ENCODE measurements at places on chromosomes 2 and 18. TPM values are rescaled to one million over a fixed set of nuclear protein-coding genes. Genes with fewer than 3 reads are reported as not detected.
A peak's percentile ranks its signal among the peaks of the same experiment; 100 is the strongest.

GRCh38 chr2:197090742-197091367 lies 164.3 kb upstream of the PGAP1 start:
- no peaks in the 10 kb centered on the region for H3K27me3 ChIP-seq
- no peak overlapping the region for H3K27ac ChIP-seq
- no peaks in the 10 kb centered on the region for H3K36me3 ChIP-seq
- no peak overlapping the region for H3K4me3 ChIP-seq

The FAHD2B gene
- total RNA-seq: 10.1 TPM

- H3K27ac ChIP-seq: no peak overlapping the region
- H3K4me3 ChIP-seq: no peak overlapping the region
- no peaks in the 10 kb centered on the region for H3K36me3 ChIP-seq
Observed at GRCh38 chr2:138298900-138299299, 202.7 kb upstream of the SPOPL start.

- H3K36me3 ChIP-seq: no peaks in the 10 kb centered on the region
- H3K4me3 ChIP-seq: peak overlapping the region; percentile 97
- DNase-seq: no peak
Observed at GRCh38 chr2:120012363-120012762, 514 bp upstream of the EPB41L5 start.

DNA sequence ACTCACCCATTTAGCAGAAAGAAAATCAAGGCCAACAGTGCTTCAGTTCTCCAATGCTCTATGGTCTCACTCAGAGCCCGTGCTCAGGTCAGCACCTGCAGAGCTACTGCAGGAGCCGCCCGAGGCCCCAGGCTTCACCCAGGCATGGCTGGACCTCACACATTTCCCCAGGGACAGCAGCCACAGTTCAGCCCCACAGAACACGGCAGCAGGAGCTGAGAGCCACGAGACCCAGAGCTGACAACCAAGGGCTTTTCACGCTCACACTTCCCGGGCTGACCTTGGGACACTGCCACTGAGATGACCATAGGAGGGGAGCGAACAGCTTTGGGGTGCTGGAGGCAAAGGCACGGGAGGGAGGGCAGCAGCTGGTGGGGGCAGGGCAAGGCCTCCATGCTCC lies 4.2 kb downstream of the TMEM18 start:
- H3K27ac ChIP-seq: no peak overlapping the region
- H3K27me3 ChIP-seq: no peaks in the 10 kb centered on the region
- no peaks in the 10 kb centered on the region for H3K36me3 ChIP-seq
- H3K4me1 ChIP-seq: no peaks in the 10 kb centered on the region
- H3K4me3 ChIP-seq: no peak overlapping the region

DNA sequence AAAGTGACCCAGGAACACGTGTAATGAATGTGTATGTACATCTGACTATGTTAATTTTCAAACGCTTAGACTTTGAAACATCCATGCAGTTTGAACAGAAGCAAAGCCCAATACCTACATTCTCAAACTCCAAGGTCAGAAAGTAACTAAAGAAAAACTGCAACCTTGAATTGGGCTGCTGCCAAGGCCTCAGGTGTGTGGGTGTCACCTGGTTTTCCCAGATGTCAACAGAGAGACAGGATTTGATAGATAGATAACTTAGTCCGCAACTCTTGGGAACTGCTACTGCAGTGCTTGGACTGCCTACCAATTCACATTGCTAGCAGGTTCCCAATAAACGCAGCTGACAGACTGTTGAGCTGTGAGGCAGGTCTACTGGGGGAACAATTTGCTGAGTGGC lies 78.7 kb upstream of the PAPOLG start:
- H3K36me3 ChIP-seq: no peaks in the 10 kb centered on the region
- no peak for DNase-seq
- no peaks in the 10 kb centered on the region for H3K27me3 ChIP-seq

DNA sequence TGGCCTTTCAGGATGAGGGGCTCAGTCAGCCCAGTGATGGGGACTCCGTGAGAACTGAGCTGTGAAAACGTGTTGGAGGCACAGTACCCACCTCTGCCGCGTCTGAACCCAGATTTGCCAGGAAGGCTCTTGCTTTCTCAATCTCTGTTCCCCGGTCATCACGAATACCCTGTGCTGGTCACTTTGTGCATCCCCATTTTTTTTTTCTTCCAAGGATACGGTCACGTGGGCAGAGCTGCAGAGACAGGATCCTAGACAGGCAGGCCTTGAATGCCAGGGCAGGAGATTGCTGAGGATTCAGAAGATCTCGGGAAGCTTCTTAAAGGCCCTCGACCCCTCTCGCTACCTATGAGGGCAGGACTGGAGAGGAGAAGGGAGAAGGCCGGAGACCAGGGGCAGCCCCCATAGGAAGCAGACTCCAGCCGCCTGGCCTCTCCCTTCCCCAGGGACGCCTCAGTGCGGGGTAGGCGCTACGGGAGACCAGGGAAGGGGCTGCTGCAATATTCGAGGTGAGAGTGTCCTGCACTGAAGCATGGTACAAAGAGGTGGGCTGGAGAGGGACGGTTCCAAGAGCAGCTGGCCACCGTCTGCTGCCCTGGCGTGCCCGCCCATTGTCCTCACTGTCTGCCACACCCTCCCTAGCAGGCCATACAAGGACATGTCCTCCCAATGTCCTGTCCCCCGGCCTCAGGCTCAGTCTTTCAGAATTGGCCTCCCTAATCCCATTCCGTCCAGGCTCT lies 29.0 kb upstream of the TAF1B start:
- no peaks in the 10 kb centered on the region for H3K36me3 ChIP-seq
- H3K4me3 ChIP-seq: peak overlapping the region; percentile 17
- H3K27ac ChIP-seq: no peak overlapping the region
- no peak for DNase-seq
- peaks cover 3% of the 10 kb centered on the region for H3K4me1 ChIP-seq

The ALK gene
- 0.14 TPM for total RNA-seq

DNA sequence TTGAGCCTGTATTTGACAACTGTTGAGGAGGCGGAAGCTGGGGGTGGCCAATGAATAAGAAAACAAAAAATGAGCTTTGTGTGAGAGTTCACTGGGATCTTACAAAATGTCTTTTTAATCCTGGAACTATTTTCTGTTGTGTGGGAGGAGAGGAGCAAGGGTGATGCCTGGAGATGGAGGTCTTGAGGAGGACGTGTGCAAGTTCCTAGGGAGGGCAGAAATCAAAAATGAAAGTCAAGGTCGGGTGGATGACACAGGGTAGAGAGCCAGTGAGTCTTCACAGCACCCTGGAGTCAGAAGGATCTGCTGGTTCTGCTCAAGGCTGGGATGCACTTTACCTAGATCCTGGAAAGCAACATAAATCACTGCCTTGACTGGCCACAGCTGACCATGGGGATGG lies 180.3 kb upstream of the PKDCC start:
- no peaks in the 10 kb centered on the region for H3K4me1 ChIP-seq
- H3K27ac ChIP-seq: no peak overlapping the region
- H3K36me3 ChIP-seq: no peaks in the 10 kb centered on the region
- DNase-seq: no peak
- H3K4me3 ChIP-seq: no peak overlapping the region
- H3K27me3 ChIP-seq: no peaks in the 10 kb centered on the region

The ASAP2 gene
- 7.4 TPM for total RNA-seq

The HOXD9 gene
- 0.47 TPM for total RNA-seq

GRCh38 chr2:134333646-134334189 lies 79.8 kb downstream of the MGAT5 start:
- H3K27me3 ChIP-seq: no peaks in the 10 kb centered on the region
- H3K27ac ChIP-seq: no peak overlapping the region
- H3K4me3 ChIP-seq: no peak overlapping the region
- H3K36me3 ChIP-seq: no peaks in the 10 kb centered on the region

- no peak overlapping the region for H3K4me3 ChIP-seq
- H3K27ac ChIP-seq: no peak overlapping the region
- no peaks in the 10 kb centered on the region for H3K27me3 ChIP-seq
- DNase-seq: no peak
- H3K4me1 ChIP-seq: peaks cover 18% of the 10 kb centered on the region
Observed at GRCh38 chr2:43481927-43482542, 113.8 kb downstream of the THADA start.

GRCh38 chr2:7070483-7070882 lies 153.3 kb downstream of the RNF144A start:
- no peaks in the 10 kb centered on the region for H3K27me3 ChIP-seq
- no peak overlapping the region for H3K27ac ChIP-seq
- H3K4me3 ChIP-seq: no peak overlapping the region
- no peak for DNase-seq
- H3K4me1 ChIP-seq: no peaks in the 10 kb centered on the region
- H3K36me3 ChIP-seq: no peaks in the 10 kb centered on the region

The BBS5 gene
- 5.8 TPM for total RNA-seq

The GALNT14 gene
- total RNA-seq: 2.6 TPM

GRCh38 chr2:215557701-215558100 lies 121.8 kb upstream of the FN1 start:
- no peaks in the 10 kb centered on the region for H3K4me1 ChIP-seq
- no peaks in the 10 kb centered on the region for H3K36me3 ChIP-seq

DNA sequence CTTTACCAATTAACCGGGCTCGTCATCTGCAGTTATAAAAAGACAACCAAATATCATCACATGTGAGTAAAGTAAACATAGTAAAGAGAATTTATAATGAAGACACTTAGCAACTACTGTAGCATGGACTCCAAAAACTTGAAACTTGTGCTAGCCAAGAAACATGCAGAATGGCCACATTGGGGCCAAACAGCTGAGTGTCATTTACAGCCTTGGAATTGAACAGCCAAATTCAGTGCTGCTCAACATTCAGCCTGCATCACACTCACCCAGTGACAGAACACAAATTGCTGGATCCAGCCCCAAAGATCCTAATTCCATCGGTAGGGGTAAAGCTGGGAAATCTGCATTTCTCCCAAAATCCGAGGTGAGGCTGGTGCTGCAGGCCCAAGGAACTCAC lies 224.8 kb upstream of the GYPC start:
- no peaks in the 10 kb centered on the region for H3K27me3 ChIP-seq
- no peaks in the 10 kb centered on the region for H3K4me1 ChIP-seq
- H3K4me3 ChIP-seq: no peak overlapping the region
- no peaks in the 10 kb centered on the region for H3K36me3 ChIP-seq
- no peak overlapping the region for H3K27ac ChIP-seq

The CNOT9 gene
- 14.8 TPM for total RNA-seq

The CTDP1 gene
- total RNA-seq: 10.7 TPM

The ANKRD30B gene
- not detected for total RNA-seq

GRCh38 chr2:134247679-134248078 lies 6.2 kb upstream of the MGAT5 start:
- H3K36me3 ChIP-seq: no peaks in the 10 kb centered on the region
- peaks cover 4% of the 10 kb centered on the region for H3K4me1 ChIP-seq
- no peaks in the 10 kb centered on the region for H3K27me3 ChIP-seq

DNA sequence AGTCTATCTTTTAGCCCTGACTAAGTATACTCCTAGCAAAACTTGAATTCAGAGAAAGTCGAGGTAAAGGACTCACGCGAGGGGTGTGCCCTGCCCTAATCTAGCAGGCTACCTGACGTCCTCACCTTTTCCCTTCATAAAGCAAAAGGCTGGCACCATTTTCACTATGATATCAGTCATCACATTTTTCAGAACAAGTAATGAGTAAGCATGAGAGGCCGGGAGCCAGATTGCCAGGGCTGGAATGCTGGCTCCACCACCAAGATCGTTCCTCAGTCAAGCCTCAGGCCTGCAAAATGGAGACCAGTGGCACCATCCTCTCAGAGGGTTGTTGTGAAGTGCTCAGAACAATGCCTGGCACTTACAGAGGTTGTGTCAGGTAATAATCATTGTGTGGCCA lies 18.7 kb upstream of the NCKAP5 start:
- no peaks in the 10 kb centered on the region for H3K36me3 ChIP-seq

The AQP12B gene
- 212 TPM for total RNA-seq
